ENCODE measurements at places on chromosomes 13 and 19.
A peak's percentile ranks its signal among the peaks of the same experiment; 100 is the strongest.

DNA sequence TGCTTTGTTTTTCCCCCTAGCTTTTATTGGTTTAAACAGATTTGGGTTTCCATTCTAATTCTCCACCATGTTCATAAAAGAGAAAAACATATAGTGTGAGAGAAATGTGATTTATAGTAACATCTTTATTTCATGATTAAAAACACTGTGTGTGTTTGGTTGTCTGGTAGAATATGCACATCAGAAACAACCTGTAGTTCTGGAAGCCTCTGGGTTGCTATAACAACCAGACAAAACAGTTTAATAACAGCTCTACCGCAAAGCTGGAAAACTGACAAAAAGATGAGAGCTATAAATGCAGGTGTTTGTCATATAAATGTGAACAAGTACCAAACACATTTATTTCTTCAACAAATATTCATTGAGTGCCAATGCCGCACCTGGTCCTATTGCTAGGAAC is 9.8 kb downstream of the KBTBD6 start:
- no peak for DNase-seq

GRCh38 chr19:38683393-38684077 is 36.1 kb downstream of the ACTN4 start:
- no peak for DNase-seq

GRCh38 chr19:50175924-50176323 is 12.8 kb upstream of the IZUMO2 start:
- no peak for DNase-seq

DNA sequence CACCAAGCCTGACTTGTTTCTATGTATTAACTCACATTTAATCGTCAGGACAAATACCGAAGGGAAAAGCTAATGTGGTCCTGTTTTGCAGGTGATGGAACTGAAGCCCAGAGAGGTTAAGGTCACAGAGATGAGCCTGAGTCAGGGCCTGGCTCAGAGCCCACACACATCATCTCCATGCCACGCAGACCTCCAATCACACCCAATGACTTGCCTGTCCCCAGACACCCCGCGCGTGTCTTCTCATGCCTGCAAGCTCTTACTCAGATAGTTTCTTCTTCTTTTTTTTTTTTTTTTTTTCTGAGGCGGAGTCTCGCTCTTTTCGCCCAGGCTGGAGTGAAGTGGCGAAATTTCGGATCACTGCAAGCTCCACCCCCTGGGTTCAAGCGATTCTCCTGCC is 16.4 kb downstream of the SIX5 start:
- DNase-seq, result no peak

- DNase-seq, result no peak
Observed at GRCh38 chr19:49820125-49820524, 2.0 kb downstream of the MED25 start.

GRCh38 chr13:113976711-113977684 is 3.1 kb upstream of the C13orf46 start:
- DNase-seq, result no peak

DNA sequence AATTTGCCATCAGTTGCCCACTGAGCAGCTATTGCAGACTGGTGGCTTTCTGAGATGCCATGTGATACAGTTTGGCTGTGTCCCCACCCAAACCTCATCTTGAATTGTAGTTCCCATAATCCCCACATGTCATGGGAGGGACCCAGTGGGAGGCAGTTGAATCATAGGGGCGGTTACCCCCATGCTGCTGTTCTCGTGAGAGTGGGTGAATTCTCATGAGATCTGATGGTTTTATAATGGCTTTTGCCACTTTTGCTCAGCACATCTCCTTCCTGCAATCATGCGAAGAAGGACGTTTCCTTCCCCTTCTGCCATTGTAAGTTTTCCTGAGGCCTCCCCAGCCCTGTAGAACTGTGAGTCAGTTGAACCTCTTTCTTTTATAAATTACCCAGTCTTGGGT is 34.8 kb upstream of the ANKRD10 start:
- no peak for DNase-seq

DNA sequence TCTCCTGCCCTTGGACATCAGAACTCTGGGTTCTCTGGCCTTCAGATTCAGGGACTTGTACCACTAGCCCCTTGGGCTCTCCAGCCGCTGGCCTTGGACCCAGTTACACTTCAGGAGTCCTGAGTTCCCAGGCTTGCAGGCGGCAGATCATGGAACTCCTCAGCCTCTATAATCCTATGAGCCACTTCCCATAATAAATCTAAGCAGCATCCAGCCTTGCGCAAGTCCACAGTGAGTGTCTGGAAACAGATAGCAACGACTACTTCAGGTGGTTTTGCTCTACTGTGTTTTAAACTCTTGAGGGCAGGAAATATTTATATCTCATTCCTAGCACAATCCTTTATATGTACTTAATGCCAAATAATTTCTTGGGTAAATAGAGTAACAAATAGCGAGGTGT is 92.3 kb downstream of the COL4A1 start:
- no peak for DNase-seq

DNA sequence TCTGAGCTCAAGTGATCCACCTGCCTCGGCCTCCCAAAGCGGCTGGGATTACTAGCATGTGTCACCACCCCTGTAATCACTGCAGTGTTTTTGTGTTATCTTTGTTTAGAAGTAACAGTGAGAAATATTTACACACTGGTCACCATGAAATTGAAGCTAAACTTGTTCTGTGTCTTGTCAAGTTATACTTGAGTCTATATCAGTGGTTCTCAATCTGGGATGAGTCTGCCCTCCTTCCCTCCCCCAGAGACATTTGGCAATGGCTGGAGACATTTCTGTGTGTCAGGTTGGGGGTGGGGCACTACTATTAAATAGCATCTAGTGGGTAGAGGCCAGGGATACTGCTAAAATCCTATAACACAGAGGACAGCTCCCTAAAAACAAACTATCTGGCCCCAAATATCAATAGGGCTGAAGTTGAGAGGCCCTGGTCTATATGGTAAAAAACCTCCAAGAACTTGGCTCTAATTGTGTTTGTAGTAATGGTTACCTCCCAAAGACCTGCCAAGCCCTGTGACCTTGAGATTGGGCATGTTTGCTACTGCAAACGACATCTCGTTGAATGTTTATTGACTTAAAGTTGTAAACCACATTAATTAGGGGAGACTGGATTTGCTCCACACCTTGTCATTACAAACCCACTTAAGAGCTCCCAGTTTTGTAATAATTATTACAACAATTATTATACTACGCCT is 6.9 kb downstream of the CTU1 start:
- no peak for DNase-seq

GRCh38 chr13:76822698-76823267 is 63.4 kb downstream of the KCTD12 start:
- no peak for DNase-seq

DNA sequence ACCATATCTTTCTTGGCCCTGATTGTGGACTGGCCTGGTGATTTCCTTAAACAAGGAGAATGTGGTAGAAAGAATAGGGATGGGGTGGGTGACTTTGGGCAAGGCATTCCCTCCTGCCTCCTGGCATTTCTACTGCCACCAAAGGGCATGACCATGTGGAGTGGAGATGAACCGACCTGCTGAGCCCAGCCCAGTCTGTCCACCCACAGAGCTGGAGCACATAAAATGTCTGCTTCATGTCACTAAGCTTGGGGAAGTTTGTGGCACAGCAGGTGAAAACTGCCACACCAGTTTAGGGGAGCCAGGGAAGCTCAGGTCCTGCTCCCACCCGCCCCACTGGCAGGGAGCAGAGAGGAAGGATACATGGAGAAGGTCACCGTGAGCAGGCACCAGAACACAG is 6.3 kb downstream of the TMEM161A start:
- DNase-seq, result no peak

DNA sequence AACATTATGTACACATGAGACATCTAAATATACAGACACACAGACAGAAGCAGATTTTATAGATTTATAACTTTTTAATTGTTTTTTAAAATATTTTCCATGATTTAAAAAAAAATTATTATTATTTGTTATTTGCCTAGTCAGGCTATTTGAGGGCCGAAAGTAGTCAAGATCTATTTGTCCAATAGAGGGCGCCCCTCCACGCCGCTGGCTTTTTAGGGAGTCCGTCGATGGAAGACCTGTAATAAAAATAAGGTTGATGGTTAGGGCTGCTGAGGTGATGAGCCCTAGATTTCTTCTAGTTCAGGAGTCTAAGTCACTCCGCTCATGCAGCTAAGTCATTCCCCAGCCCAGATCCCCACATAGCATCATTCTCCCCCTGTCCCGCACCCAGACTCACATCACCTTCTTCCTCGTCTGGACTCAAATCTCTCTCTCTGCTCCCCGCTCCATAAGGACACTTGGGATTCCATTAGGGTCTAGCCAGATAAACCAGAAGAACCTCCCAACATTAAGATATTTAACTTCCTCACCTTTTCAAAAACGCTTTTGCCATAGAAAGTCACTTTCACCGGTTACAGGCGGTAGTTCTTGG is 33.9 kb upstream of the CEACAM21 start:
- peak; percentile 58 for DNase-seq

DNA sequence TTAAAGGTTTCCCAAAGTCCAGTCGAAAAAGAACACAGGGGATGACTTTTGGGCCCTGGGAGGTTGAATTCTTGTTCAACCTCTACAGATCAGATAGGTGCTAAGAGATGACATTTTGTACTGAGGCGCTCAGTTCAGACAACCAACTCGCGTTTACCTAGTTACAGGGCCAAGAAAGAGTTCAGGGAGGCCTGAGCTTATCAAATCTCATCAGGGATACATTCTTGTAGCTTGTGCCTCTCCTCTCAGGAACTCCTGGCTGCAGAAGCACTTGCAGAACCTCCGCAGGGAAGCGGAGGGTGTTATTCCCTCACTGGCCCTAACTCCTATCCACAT is 825 bp downstream of the ZNF776 start:
- no peak for DNase-seq

DNA sequence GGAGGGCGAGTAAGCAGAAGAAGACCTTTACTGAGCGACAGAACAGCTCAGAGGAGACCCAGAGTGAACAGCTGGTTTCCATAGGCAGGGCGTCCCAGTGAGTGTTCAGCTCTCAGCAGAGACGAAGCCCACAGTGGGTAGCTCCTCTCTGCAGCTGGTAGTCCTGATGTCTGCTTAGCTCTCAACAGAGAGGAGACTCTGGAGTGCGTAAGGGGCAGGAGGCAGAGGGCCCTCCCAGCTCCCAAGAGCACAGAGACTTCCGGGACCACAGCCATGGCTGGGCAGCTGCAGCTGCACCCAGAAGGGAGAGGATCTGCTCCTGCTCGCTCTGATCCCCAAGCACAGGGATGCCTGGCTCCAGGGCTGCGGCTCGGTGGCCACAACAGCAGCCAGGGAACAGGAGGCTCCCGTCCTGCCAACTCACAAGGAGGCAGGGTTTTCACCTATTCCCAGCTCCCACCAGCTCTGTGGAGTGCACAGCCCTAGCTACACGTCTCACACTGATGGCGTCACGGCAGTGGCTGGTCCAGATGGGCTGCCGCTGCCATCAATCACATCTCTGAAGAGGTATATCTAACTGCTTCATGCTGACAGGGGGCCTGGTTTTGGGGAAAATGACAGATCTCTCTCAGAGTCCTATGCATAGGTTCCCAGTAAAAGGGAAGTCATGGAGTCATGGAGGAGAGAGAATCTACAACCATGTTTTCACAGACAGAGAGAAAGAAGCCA is 2660.1 kb upstream of the PCDH20 start:
- DNase-seq, result no peak

- DNase-seq, result no peak
Observed at GRCh38 chr19:17086834-17087233, 11.3 kb downstream of the MYO9B start.

GRCh38 chr13:44652168-44652567 is 76.0 kb upstream of the TSC22D1 start:
- no peak for DNase-seq

- no peak for DNase-seq
Observed at GRCh38 chr13:98706446-98707110, 45.9 kb downstream of the SLC15A1 start.

DNA sequence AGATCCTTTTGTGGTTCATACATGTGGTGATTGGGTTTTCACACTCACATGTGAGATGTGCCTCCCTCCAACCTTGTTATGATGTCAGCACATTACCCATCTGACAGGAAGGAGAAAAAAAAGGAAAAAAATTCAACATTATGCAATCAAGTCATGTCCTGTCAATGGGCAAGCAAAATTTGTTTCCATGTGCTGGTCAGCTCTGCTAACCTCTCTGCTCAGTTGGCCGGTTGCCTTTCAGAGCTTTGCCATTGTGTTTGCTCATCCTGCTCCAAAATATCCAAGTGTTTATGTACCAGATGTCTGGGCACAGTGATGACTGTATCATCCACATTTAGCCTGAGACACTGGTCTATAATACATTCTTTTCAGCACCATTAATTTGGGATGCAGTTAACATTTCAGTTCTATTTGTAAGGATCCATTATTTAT is 27.0 kb upstream of the METTL21C start:
- no peak for DNase-seq

GRCh38 chr19:41689993-41690800 is 2.1 kb upstream of the CEACAM7 start:
- no peak for DNase-seq

DNA sequence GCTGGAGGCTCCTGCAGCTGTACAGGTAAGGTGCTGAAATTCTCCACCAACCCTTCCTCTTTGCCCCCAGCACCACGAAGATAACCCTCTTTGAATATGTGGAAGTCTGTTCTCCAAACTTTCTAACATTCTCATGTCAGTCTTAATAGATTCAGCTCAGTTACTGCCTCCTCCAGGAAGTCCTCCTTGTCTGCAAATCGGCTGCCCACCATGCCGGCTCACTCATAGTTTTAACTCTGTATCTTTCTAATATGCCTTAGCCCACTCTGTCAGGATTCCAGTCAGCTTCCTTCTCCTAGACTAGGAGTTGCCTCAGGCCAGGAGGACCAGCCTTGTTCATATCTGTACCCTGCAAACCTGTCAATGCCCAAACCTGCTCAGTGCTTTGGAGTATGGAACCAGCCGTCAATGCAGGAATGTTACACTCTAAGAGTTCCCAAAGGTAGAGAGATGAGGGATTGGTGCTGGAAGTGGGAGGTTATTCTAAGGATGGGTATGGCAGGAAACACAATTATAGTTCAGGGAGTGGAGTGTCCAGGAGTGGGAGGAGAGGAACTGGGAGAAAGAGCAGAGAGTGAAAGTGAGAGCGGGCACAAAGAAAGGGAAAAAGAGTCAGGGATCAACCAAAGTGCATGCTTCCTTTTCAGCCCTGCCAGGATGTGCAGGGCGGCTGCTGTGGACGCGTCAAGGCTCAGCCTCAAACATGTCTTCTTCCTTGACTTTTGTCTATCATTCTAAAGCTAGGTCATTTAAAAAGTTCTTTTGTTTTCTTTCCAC is 38.0 kb upstream of the ALOX5AP start:
- DNase-seq, result no peak

- DNase-seq, result no peak
Observed at GRCh38 chr19:13670846-13671245, 93.5 kb upstream of the MRI1 start.

- DNase-seq, result peak; percentile 11
Observed at GRCh38 chr19:57171551-57172081, 4.3 kb upstream of the DUXA start.

DNA sequence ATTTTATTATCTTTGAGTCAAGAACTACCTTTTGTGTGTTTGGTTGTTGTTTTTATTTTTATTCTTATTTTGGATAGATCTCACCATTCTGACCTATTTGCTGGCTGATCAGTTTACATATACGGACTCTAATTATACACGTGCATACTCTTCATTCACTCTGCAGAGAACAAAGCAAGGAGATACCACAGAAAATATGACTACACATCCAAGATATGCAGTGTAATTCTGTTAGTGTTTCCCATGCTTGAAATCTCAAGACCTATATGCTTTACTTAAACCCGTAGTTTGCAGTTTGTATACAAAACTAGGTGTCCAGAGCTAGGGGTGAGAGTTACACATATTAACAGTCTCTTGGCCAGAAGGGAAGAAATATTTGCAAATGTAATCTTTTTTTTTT is 205.5 kb downstream of the DCLK1 start:
- no peak for DNase-seq

- no peak for DNase-seq
Observed at GRCh38 chr19:8695501-8695900, 3.1 kb downstream of the ACTL9 start.

All from GDM1 (cell line).